ENCODE measurements at places on chromosomes 3 and 15.
A peak's percentile ranks its signal among the peaks of the same experiment; 100 is the strongest.

GRCh38 chr3:55570271-55570711 is 83.2 kb upstream of the WNT5A start:
- no peak for DNase-seq

DNA sequence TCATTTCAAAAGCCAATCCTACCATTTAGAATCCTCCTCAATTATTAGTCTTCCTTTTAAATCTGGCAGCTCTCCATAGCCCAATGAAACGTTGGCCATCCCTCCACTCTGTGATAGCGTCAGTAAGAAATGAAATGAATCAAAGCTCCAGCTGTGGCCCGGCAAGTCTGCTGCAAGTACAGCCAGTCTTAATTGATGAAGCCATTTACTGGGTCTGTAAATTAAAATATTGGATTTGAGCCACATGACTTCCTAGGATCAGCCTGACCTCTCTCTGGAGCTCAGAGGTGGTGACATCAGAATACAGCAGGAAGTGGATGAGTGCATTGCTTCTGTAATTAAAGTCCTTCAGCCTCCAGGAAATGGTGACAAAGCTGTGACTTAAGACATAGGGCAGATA is 347.0 kb upstream of the LMCD1 start:
- DNase-seq = no peak

DNA sequence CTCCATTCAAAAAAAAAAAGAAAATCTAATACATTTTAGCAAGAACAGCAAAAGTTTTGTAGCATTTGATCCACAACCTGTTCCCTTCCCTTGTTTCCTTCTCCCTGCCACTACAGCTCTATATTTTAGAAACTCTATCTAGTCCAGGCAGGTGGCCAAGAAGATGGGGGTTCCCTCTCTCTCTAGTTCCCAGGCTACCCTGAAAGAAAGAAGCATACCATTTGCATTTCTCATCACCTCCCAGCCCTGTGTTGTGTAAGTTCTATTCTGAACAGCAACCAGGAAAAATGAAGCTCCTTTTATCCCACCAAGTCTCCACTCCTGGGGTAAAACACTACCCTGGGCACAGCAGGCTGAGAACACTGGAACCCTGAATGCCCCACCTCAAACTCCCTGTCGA is 100.0 kb downstream of the PCCB start:
- no peak for DNase-seq

DNA sequence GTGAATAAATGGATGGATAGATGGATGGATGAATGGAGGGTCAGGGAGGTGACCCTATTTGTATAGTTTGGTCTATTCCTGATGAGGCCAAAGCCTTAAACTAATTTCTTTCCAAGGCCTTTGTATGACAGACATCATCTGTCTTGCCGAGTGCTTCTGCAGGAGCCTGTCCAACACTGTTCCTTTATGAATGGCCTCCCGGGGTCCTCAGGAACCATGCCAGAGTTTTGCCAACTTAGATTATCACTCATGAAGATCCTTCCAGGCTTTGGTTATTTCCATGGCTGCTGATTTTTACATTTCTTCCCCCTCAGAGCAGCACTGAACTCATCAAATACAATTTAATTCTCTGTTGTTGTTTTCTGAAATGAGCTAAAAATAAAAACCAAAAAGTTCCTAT is 133.0 kb upstream of the SOX2 start:
- DNase-seq = no peak

DNA sequence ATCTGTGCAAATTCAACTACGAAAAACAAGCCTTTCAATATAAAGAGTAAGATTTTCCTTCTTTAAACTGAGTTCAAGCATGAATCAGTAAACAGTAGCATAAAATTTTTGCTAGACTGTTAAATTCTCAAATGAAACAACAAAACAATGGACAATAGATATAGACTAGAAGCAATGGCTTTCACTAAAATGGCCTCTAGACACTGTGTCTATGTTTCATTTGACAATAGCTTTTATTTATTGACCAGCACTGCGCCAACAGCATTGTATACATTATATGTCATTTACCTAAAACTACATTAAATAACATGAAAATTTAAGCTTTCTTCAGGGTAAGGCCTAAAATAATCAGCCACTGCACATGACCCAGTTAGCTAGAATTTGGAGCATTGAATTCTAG is 148.5 kb downstream of the DUT start:
- DNase-seq = no peak

- no peak for DNase-seq
These were observed 36.0 kb downstream of the PXYLP1 start for GRCh38 chr3:141267629-141268028.

GRCh38 chr3:187880851-187881250 is 135.6 kb upstream of the BCL6 start:
- no peak for DNase-seq

DNA sequence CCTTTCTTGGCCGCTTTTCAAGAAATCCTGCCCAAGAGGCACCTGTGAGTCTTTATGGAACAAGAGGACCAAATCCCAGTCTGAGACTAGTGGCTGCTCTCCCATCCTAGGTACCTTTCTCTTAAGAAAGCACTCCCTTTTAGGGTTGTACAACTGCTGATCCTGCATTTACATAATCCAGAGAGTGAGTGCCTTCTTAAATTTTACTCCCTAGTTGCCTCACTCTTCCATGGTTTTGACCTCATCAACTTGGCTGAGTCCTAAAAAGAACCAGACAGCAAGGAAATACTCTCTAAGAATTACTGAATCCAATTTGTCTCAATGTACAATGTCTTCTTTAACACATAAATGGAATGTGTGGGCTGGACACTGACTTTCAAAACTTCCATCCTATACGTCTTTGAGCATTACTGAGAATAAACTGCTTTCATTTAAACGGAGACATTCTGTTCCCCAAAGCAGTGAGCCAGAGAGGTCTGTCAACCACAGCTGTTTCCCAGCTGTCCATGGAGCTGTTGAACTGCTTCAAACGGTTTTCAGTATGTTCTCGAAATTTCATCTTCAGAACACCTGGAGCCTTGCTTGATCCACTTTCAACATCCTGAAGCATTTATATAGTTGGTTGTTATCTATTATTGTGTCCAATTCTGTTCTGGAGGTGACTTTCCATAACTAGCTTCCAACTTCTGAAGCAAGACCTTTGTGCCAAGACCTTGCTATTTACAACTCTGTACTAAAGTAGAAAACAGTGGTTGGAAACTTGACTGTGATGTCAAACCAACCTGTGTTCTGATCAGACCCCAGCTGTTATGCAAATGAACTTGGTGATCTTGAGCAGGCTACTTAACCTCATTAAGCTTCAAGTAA is 179.1 kb downstream of the SLC9A9 start:
- no peak for DNase-seq

DNA sequence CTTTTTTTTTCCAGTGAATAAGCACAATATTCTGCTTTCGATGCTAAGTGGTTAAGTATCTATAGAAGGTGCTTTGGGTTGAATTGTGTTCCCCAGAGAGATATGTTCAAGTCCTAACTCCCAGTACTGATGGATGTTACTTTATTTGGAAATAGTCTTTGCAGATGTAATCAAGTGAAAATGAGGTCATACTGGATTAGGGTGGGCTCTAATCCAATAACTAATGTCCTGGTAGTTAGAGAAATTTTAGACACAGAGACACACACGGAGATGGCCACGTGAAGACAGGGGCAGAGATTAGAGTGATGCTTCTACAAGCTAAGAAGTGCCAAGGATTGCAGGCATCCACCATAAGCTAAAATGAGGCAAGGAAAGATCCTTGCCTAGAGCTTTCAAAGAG is 662.3 kb downstream of the NAALADL2 start:
- no peak for DNase-seq

DNA sequence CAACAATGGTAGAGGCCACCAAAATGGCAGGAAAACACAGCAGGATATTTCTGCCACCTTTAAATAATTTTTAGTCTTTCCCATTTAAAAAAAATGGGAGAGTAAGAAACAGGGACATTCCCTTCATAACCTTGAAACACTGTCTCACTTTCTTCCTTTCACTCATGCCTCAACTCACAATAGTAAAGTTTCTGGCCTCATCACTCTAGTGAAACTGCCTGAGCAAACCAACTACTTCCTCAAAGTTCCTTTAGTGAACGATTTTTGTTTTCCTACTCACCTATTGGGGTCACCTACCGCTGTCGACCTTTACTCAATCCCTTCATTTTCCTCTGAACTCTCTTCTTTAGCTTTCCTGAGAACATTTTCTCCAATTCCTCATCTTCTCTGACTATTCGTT is 33.0 kb downstream of the SHC4 start:
- no peak for DNase-seq

DNA sequence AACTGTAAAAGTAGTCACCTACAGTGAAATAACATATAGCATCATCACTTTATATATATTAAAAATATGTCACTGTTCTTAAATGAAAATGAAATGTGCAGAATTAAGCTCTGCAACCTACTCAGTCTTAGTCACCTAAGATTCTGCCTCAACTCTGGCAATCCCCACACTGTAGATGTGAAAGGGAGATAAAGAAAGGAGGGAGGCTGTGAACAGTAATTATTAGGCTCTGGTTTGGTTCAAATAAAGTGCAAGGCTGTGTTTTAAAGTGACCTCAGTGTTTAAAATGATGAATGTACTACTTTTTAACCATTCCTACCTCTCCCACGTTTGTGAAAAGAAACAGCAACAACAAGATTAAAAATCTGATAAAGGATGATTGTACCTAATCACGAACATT is 72.2 kb downstream of the ATP8B4 start:
- no peak for DNase-seq

GRCh38 chr15:38401106-38401505 is 52.8 kb upstream of the FAM98B start:
- no peak for DNase-seq

DNA sequence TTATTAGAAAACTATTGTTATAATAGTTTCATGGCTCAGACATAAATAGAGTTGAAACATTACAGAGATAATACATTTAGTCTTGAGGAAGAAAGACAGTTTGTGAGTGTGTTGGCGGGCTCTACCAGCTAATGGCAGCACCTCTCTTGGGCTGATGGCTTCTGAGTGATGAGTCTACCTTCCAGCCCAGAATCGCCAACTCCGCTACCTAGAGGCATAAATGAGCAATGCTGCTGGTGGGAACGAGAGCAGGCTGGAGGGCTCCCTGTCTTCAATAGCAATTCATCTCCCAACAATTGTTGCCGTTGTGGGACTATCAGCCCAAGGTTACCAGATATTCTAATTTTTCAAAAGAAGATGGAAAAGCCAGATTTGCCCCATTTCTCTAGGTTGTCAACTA is 388.7 kb downstream of the FOXP1 start:
- no peak for DNase-seq

- no peak for DNase-seq
These were observed 64.2 kb downstream of the TBC1D5 start for GRCh38 chr3:17678116-17678741.

DNA sequence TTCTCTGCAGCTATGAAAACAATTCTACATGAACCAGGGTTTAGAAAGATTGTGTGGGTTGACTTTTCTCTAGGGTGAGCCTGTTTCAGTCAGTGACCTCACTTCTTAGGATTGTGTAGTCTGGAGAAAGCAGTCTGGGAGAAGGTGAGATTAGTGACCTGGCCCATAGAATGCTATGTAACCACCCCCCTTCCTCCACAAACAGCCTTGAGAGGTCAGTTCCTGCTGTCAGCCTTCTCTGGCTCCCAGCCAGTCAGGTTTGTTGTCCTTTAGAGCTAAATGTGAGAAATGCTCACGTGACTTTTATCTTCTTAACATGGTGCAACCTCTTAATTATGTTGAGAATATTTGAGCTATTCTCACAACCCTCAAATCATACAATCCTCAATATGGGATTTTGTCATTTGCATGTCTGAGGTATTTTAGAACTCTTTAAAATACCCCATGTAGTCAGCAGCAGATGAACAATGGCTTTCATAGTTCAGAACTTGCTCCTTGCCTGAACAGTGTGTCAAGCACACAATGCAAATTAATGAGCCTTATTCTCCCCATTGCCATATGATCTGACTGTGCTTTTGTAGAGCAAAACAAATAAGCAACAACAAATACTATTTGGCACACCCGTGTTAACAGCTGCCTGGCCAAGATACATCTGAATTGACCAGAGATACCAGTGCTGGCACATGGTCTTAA is 311.6 kb downstream of the CNTN6 start:
- peak; percentile 19 for DNase-seq

DNA sequence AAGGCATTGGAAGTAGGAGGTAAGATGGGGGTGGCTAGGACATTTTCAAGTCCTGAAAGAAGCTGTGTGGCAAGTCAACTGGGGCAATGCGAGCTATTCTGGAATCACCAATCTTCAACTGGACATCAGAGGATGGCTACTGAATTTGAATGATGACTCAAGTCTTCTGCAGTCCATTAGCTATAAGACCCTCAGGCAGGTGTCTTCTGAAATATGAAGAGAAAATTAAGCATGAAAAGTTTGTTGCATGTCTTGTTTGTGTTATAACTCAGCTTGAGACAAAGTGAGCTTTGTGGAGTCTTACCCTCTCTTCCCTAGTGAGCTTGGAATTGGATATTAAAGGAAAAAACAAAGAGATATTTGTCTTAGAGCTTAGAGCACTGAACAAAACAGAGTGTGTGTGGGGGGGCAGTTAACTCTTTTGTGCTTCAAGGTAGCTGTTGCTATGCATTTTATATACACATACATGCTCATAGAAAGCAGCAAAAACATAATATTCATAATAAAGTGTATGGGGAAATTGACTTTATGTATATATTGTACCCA is 979.1 kb downstream of the MCTP2 start:
- no peak for DNase-seq

- no peak for DNase-seq
These were observed 841.9 kb downstream of the CADM2 start for GRCh38 chr3:85800676-85801075.

DNA sequence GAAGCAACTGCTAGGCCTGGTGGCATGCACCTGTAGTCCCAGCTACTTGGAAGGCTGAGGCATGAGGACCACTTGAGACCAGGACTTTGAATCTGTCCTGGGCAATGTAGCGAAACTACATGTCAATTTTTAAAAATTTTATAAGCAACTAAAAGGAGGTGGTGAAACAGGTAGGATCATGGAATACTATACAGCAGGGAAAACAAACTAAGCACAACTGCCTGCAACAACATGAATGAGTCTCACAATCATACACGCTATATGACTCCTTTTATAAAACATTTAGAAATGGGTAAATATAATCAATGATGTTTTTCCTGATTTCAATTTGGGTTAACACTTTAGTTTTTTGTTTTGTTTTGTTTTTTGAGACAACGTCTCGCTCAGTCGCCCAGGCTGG is 29.5 kb upstream of the CNBP start:
- DNase-seq = no peak

DNA sequence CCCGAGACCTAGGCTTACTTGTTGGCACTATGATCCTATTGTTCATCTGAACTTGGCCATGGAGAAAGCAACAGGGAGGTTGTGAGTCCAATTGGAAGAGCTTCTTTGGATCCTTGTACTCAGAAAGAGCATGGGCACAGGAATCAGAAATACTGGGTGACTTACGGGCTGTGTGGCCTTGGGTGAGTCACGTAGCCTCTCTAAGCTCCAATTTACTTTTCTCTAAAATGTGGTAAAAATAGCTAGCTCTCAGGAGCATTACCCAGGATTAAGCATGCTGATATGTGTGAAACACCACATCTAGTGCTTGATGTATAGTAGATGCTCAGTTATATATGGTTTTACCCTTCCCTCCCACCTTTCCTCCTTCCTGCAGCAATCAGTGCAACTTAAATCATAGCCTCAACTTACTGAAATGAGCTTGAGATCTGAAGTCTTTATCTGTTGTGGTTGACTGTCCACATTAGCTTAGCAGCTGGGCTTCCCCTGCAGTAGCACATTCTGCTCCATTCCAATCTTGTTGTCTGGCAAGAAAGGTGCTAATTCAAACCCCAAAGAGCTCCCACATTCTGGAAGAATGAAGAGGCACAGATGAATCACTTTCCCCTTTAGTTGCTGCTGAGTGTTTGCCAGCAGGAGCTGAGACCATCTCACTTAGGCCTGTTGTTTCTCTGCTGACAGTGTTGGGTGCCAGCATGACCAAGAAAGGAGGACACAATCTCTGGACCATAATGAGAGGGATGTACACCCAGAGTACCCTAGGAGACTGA is 299.1 kb upstream of the TRIM42 start:
- DNase-seq = no peak
